ENCODE measurements at places on chromosomes 16 and 17. TPM values are rescaled to one million over a fixed set of nuclear protein-coding genes. Genes with fewer than 3 reads are reported as not detected.

PNPO gene
- total RNA-seq = 17.6 TPM

ALOX12B gene
- total RNA-seq = not detected

CCL1 gene
- total RNA-seq = not detected

HASPIN gene
- total RNA-seq = not detected

STH gene
- not detected for total RNA-seq

SMIM36 gene
- total RNA-seq = not detected

DNA sequence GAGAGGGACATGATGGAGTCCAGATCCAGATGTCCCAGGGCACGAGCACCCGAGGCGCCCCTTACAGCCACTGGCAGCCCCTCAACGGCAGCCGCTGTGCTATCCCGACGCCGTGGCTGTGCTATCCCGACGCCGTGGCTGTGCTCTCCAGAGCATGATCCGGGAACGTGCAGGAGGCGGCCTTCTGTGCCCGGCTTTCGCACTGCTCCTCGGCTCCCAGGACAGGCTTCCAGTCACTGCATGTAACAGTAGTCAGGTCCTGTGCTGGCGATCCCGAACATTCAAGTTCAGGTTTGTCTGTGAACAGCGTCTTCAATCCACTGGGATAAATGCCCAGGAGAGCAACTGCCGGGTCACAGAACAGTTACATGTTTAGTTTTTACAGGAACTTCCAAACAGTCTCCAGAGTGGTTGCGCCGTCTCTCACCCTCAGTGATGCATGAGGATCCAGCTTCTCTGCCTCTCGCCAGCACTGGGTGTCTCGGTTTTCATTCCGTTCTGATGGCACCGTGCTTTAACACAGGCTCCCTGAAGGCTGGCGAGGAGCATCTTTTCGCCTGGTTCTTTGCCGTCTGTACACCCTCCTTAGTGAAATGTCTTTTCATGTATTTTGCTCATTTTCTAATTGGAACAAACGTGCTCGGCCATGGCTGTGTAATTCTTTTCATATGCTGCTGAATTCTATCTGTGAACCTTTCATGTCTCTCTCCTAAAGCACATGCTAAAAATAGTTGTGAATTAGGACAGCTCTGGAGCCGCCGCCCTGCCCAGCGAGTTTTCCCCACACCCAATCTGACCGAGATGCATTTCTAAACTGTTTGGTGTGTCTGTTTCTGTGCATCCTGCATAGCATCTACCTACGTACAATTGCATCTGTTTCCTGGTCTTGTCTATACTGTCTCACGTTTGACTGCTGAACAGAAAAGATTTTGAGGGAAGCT is 72.6 kb upstream of the METRNL start:
- no peak overlapping the region for H3K4me3 ChIP-seq
- H3K27ac ChIP-seq = no peak overlapping the region
- DNase-seq = no peak
- H3K27me3 ChIP-seq = no peaks in the 10 kb centered on the region

DNA sequence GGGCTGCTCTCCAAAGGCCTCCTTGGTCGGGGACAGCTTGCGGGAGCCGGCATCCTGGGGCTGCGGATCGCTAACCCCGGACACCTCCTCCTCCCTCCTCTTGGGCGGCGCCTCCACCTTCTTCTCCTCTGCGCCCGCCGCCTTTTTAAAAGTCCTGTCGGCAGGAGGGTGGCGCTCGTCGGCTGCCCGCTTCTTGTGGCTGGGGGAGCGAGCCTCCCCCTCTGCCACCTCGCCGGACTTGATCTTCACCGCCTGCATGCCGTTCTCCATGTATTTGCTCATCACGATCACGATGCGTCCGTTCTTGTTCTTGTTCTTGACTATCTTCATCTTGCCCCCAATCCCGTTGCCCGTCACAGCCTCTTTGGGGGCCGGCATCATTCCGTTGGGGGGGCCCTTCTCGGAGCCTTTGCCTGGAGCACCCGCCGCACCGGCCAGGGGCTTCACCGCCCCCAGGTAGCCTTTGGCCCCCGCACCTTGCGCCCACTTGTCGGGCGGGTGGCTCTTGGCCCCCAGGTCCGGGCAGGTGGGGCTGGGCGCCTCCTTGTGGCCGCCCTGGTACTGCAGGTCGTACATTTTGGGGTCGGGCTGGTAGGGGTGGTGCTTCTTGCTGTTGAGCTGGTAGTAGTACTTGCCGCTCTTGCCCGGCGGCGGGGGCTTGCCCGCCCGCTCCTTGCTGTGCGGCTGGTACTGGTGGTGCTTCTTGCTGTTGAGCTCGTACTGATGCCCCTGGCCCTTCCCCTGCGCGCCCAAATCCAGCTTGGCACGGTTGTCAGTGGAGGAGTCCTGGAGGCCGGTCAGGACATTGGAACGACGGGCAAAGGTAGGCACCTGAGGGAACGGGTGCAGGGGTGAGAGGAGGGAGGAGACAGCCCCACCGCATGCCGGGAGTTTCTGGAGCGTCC is 4.4 kb downstream of the CBX4 start:
- no peak overlapping the region for H3K27ac ChIP-seq
- no peak overlapping the region for H3K4me3 ChIP-seq
- H3K4me1 ChIP-seq = peaks cover 20% of the 10 kb centered on the region

GRCh38 chr16:80041410-80041809 is 440.9 kb upstream of the MAF start:
- H3K4me1 ChIP-seq = no peaks in the 10 kb centered on the region
- no peak for DNase-seq
- H3K36me3 ChIP-seq = no peaks in the 10 kb centered on the region
- no peaks in the 10 kb centered on the region for H3K27me3 ChIP-seq
- H3K4me3 ChIP-seq = no peak overlapping the region

- no peak for DNase-seq
- H3K4me1 ChIP-seq = no peaks in the 10 kb centered on the region
- H3K27me3 ChIP-seq = no peaks in the 10 kb centered on the region
These were observed 19.9 kb upstream of the C16orf87 start for GRCh38 chr16:46850619-46851555.

GRCh38 chr17:27577121-27577761 is 53.7 kb upstream of the LGALS9 start:
- DNase-seq = no peak
- no peaks in the 10 kb centered on the region for H3K27me3 ChIP-seq
- no peaks in the 10 kb centered on the region for H3K36me3 ChIP-seq
- H3K4me1 ChIP-seq = no peaks in the 10 kb centered on the region
- H3K27ac ChIP-seq = peak overlapping the region; percentile 35

GRCh38 chr16:88130681-88131080 is 179.4 kb downstream of the BANP start:
- no peak overlapping the region for H3K4me3 ChIP-seq
- H3K27me3 ChIP-seq = no peaks in the 10 kb centered on the region
- DNase-seq = no peak
- no peaks in the 10 kb centered on the region for H3K4me1 ChIP-seq
- no peaks in the 10 kb centered on the region for H3K36me3 ChIP-seq
- no peak overlapping the region for H3K27ac ChIP-seq

DNA sequence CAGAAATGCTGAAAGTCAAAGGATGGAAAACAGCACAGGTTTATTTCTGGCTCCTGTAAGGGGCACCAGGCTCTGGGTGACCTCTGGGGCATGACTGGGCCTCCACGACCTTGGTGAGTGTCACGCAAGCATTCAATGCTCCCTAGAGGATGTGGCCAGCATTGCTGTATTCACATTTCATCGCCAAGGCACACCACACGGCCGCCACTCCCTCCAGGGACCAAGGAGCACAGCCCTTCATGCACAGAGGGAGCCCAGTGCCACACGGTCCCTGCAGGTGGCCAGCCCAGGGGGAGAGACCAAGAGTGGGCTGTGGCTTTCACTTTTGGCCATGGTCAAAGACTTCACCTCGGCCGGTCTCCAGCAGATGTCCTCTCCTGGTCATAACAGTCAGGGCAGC is 137.4 kb upstream of the TNRC6C start:
- H3K27me3 ChIP-seq = no peaks in the 10 kb centered on the region
- H3K4me1 ChIP-seq = peaks cover 4% of the 10 kb centered on the region
- DNase-seq = no peak
- no peak overlapping the region for H3K27ac ChIP-seq
- no peaks in the 10 kb centered on the region for H3K36me3 ChIP-seq
- no peak overlapping the region for H3K4me3 ChIP-seq

GRCh38 chr17:51765282-51766135 is 393.0 kb downstream of the CA10 start:
- no peak overlapping the region for H3K27ac ChIP-seq
- no peaks in the 10 kb centered on the region for H3K36me3 ChIP-seq
- no peaks in the 10 kb centered on the region for H3K27me3 ChIP-seq
- H3K4me3 ChIP-seq = no peak overlapping the region
- no peaks in the 10 kb centered on the region for H3K4me1 ChIP-seq
- no peak for DNase-seq

- no peak for DNase-seq
- H3K27me3 ChIP-seq = no peaks in the 10 kb centered on the region
- no peaks in the 10 kb centered on the region for H3K36me3 ChIP-seq
- H3K27ac ChIP-seq = no peak overlapping the region
- H3K4me1 ChIP-seq = no peaks in the 10 kb centered on the region
- no peak overlapping the region for H3K4me3 ChIP-seq
These were observed 624.3 kb upstream of the SOX9 start for GRCh38 chr17:71496552-71496951.

GRCh38 chr17:68809148-68809547 is 146.0 kb downstream of the ABCA8 start:
- H3K27ac ChIP-seq = no peak overlapping the region
- DNase-seq = no peak
- no peaks in the 10 kb centered on the region for H3K36me3 ChIP-seq
- no peaks in the 10 kb centered on the region for H3K4me1 ChIP-seq
- H3K27me3 ChIP-seq = no peaks in the 10 kb centered on the region

DNA sequence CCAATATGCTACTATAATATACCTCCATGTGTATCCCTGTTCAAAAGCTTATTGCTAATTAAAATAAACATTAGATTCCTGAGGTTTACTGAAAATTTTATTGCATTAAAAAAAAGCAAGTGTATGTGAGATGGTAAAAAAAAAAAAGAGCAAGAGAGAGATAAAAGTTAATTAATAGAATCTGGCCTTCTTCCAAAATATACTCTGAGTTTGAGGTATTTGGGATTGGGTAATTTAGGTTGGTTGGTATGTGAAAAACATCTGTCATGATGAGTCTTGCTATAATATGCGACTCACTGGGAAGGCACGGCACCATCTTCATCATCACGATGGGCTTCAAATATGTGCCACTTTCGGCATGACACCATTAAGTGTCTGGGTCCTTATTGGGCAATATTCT is 711.1 kb upstream of the SOX9 start:
- no peak for DNase-seq
- H3K27me3 ChIP-seq = no peaks in the 10 kb centered on the region
- H3K36me3 ChIP-seq = no peaks in the 10 kb centered on the region
- H3K4me3 ChIP-seq = no peak overlapping the region
- H3K27ac ChIP-seq = no peak overlapping the region
- no peaks in the 10 kb centered on the region for H3K4me1 ChIP-seq

DNA sequence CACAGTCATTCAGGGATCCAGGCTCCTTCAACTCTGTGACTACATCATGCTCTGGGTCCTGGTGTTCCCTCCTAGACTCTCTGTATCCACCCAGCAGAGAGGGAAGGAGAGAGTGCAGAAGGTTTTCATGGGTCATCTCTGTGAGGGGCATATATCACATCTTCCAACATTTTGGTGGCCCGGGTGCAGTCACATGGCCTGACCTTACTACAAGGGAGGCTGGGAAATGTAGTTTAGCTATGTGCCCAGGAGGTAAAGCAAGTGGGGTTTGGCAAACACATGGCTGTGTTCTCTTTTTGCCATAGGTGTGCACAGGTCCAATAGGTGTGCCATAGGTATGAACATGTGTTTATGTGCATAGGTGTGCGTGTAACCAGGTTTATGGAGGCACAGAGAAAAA is 222.2 kb upstream of the EEF2KMT start:
- DNase-seq = no peak
- H3K27me3 ChIP-seq = no peaks in the 10 kb centered on the region
- H3K4me1 ChIP-seq = no peaks in the 10 kb centered on the region
- no peak overlapping the region for H3K4me3 ChIP-seq
- no peaks in the 10 kb centered on the region for H3K36me3 ChIP-seq
